Stimulated activated CD8-positive, alpha-beta memory T cell treated with anti-CD3 and anti-CD28 coated beads, Interleukin-7, amount 100 ng/mL, for 4 hours (primary cell): ENCODE measurements at places on chromosomes 7 and 10.

GRCh38 chr7:34396437-34397064, 261.5 kb upstream of the NPSR1 start:
- DNase-seq = no peak

GRCh38 chr7:33748793-33749192, 156.5 kb upstream of the BMPER start:
- no peak for DNase-seq

DNA sequence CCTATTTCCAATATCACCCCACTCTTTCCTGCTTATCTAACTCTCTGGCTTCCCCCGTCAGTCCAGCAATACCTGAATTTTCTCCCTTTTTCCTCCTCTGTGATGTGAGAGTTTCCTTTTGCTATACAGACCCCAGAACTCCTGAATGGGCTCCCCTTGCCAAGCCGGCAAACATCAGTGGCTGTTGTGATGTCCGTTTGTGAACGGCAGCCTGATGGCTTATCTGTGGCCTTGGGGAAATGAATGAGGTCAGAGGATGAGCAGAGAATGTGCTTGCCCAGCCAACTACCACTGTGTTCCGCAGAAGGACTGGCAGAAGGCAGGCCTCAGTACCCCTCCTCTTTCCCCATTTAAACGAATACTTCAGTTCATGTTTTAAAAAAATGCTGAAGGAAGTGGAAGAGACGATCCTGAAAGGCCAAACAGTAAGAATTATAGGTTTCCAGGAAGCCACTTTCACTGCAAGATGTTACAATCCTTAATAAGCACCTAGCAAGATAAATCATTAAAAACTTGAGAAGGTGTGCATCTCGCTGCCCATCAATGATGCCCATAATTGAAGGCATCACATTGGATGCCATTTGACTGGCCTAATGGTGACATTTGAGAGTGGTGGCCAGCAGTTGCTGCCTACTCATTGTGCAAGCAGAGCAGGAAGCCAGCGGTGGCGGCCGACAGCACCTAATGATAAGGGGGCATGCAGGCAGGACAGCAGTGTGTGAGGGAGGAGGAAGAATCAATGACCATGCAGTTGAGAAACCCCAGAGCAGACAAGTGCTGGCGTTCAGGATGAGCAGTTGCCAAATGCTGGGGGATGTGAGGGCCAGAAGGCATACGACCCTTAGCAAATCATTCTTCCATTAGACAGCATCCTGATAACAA, 31.5 kb downstream of the SLC18A2 start:
- DNase-seq = no peak

DNA sequence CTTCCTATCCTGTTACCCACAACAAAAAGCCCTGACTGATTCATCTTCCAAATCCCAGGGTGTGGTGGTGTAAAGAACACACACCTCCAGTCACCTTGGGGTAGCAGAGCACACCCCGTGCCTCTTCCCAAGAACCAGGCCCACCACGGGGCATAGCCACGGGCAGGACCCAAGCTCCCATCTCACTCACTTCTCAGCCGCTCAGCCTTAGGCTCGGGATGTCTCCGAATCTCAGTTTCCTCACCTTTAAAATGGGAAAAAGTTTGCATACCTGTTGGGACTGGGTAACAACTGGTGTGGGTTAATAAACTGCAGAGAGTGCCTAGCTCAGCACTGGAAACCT, 139.0 kb downstream of the FGFR2 start:
- no peak for DNase-seq

DNA sequence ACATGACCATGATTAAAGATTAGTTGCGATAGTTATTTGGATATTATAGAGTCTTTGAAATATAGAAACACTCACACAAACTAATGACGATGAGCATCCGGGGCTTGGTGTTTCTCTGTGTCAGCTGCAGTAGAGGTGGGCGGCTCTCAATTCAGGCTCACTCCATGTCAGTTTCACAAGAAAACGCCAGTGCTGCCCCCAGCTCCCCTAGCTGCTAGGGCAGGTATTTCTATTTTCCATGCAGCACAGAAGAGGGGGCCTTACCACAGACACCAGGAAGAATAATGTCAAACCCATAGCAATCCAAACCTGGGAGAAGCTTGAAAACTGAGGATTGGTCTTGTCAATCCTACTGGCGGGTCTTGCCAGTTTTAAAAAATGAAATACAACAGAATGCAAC, 197.1 kb downstream of the PHTF2 start:
- no peak for DNase-seq

GRCh38 chr10:58625070-58625469, 112.4 kb downstream of the BICC1 start:
- DNase-seq = no peak

DNA sequence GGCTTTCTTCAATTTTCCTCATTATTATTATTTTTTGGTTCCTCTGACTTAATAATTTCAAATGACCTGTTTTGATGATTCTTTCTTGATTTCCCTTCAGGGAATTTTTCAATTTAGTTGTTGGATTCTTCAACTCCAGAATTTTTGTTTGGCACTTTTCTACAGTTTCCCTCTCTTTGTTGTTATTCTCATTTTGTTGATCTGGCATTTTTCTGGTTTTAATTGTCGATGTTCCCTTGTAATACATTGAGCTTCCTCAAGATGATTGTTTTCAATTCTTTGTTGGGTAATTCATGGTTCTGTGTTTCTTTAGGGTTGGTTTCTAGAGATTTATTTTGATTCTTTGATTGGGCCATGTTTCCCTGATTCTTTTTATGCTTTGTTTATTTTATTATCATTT, 67.8 kb upstream of the DNAJC1 start:
- no peak for DNase-seq

DNA sequence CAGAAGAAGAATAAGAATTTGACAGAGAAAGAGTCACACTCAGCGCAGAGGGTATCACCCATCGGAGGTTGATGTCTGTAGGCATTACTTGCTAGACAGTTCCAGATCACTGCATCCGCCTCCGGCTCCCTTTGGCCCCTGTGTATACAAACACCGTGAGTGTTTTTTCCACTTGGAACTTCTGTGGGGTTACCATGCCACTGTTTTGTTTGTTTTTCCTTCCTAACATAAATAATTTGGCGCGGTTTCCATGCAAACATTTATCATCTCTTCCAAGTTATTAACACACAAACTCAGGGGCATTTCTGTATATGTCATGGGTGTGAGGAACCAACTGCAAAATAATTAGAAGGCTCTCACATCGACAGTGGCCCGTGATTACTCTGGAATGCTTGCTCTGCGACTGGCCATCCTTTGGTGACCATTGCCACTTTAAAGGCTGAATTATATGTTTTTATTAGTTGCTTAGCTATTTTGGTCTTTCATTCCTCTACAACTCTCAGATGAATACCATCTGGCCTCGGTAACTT, 612.2 kb upstream of the MKI67 start:
- no peak for DNase-seq

DNA sequence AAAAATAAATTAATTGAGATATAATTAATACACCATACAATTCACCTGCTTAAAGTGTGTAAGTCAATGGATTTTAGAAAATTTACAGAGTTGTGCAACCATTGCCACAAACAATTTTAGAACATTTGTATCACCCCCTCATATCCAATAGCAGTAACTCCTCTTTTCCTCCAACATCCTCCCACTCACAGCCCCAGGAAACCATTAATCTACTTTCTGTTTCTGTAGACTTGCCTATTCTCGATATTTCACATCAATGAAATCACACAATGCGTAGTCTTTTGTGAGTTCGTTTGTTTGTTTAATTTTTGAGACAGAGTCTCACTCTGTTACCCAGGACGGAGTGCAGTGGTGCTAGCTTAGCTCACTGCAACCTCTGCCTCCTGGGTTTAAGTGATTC, 13.7 kb upstream of the HERC4 start:
- no peak for DNase-seq

DNA sequence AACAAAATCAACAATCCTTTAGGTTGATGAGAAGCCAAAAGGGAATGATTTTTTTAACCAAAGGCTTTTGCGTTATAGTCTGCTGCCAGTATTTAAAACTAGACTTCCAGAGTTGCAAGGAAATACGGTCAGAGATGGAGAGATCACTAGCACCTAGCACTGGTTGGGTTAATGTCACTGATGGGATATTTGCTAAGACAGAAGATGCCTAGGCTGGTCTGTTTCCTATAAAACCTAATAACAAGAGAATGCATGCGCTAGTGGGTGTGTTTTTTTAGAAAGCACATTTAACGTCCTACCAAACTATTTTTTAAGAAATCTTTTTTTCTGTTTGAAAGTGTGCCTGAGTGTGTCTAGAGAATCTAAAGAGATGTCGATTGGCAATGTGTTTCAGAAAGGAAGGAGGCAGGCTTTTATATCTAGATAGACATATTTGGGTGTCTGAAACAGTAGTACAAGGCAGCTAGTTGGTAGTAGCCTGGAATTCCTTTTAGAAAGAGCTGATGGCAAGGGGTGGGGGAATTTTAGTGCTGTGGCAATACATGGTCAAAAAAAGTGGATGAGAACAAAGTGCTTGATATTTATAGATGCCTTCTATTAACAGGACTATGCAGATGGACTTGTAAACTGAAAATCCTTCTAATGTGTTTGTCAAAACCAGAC, 863 bp downstream of the CALD1 start:
- DNase-seq = no peak

DNA sequence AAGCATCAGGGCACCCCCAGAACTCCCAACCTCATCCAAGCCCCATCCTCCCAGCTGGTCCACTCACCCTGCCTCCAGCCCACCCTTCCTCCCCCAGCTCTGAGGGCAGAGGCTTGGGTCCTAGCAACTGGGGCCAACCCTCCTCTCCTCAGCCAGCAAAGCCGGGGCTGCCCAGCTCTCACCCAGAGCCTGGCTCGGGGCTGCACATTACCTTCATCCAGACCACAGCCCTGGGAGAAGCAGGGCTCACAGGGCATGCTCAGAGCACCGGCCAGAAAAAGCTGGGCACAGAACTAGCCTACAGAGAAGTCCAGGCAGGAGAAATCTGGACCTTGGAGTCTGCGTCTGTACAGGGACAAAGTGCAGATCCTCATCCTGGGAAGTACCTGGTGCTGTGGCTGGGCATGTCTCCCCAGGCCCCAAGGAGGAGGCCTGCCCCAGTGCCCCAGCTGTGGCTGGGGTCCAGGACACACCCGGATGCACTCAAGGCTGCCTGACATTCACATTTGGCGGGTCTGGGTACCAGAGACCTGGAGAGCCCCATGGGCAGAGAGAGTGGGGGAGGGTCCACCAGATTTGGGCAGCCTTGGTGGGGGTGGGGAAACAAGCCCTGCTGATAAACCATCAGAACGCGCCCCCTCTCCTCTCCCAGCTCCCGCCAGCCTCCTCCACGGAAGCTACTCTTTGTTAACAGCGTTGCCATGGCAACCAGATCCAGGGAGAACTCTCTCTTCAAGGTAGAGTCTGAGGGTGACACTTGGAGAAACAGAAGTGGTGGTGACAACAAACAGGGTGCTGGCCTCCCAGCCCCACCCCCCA, 5.1 kb downstream of the RASGEF1A start:
- DNase-seq = no peak

- no peak for DNase-seq
These were observed 544.3 kb upstream of the MGMT start for GRCh38 chr10:128922619-128923196.

DNA sequence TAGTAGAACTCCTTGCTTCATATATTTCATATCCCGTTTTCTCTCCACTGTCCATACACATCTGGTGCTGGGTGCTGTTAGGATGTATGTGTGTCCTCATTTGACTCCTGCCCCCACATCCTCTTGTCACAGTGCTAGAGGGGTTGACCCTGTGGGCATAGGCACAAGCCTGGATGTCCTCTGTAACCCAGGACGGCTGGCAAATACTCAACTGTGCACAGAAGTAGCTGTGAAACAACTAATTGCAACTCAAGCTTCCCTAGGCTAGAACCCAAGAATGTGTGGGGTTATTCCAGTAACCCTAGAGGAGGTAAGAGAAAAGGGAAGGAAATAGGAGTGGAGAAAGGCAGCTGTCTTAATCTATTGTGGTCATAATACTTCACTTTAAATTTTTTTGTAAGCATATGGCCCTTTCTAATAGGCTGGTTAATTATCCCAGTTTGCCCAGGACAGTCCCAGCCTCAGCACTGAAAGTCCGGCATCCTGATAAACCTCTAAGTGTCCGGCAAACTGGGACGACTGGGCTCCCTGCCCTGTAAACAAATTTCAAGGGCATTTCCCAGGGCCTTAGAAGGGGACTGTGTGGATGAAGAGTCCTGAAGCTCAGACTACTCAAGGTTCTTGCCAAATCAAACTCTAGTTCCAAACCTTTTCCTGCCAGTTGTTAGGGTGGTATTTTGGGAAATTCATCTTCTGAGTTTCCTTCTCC, 283.2 kb upstream of the CELF2 start:
- DNase-seq = no peak

DNA sequence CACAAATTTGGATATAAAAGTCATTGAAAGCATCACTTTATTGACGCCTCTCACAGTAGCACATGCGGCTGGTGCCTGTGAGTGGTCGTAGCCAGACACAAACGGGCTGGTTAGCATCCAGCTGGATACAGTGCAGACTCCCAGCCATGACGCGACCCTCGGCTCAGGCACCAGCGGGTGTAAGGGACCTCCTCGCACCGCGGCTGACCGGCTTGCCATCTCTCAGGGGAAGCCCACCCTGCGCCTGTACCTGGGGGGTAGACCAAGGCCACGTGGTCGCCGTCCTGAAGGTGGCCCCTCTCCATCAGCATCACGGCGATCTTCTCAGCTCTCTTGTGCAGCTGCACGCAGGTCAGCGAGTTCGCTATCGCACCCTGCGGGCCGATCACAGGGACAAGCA, 213.8 kb downstream of the ZMYND11 start:
- no peak for DNase-seq

GRCh38 chr10:108980869-108981268, 942.4 kb downstream of the XPNPEP1 start:
- no peak for DNase-seq

DNA sequence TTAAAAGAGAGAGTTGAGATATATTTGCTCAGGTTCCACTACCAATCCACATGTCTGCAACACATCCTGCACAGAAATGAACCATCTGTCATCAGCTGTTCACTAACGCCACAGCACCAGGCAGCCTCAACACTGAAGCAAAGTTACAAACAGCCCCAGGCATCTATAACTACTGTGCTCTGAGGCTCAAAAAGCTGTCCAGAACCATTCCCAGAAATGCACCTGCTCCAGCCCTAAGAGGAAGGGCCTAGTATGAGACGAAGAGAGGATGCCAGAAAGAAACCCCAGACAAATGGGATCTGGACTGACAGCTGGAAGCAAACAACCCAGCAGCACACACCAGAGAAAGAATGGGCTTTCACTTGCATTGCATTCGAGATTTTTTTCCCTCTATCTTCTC, 159.3 kb downstream of the ELMO1 start:
- DNase-seq = no peak

GRCh38 chr7:88700725-88701124, 58.8 kb upstream of the ZNF804B start:
- DNase-seq = no peak

DNA sequence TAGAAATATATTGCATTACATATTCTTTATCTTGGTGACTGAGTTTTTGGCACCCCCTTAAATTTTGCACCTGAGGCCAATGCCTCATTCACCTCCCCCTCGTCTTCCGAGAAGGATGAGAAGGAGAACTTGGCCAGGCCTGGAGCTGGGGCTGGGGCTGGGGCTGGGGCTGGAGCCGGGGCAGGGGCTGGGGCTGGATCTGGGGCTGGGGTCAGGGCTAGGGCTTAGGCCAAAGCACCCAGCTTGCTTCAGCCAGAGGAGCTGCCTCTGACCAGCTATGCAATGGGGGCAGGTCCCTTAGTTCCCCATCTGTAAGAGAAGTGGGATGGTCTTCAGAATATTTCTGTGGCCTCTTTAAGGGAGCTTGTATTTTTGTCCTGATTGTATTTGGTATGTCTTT, 3.8 kb upstream of the PRKAG2 start:
- no peak for DNase-seq
